PC-9 (cell line): ENCODE measurements at places on chromosomes 13 and 19. TPM values are rescaled to one million over a fixed set of nuclear protein-coding genes. Genes with fewer than 3 reads are reported as not detected.

- peaks cover 8% of the 10 kb centered on the region; the same call in 1 of the 2 replicates for H3K27me3 ChIP-seq
- DNase-seq: no peak
- no peak overlapping the region for H3K4me3 ChIP-seq
Observed at GRCh38 chr19:41699968-41700323, 8.5 kb upstream of the CEACAM5 start.

GRCh38 chr19:2627855-2628254 lies 74.6 kb downstream of the GNG7 start:
- H3K36me3 ChIP-seq: no peaks in the 10 kb centered on the region
- no peak overlapping the region for H3K4me3 ChIP-seq
- no peaks in the 10 kb centered on the region for H3K27me3 ChIP-seq
- H3K27ac ChIP-seq: peak overlapping the region; percentile 50; the same call in 1 of the 2 replicates

GRCh38 chr13:109401307-109401706 lies 385.1 kb downstream of the IRS2 start:
- H3K4me3 ChIP-seq: no peak overlapping the region
- no peak overlapping the region for H3K27ac ChIP-seq
- H3K27me3 ChIP-seq: no peaks in the 10 kb centered on the region
- DNase-seq: no peak

DNA sequence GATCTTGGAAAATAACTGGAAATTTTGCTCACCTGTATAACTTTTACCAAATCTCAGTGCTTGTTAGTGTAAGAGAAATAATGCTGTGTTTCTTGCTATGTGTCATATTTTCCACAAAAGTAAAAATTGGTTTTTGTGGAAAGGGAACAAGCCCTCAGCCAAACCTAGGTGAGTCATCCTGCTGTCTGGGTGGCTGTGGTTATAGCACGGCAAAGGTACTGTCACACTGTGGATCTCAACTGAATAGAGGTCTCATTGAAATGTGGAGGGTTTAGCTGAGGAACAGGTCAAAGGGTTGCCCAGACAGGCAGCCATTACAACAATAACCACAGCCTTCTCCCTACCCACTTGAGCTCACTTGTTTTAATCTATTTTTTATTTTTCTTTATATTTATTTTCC lies 338.8 kb upstream of the DACH1 start:
- no peaks in the 10 kb centered on the region for H3K27me3 ChIP-seq
- DNase-seq: peak; percentile 12
- H3K4me3 ChIP-seq: no peak overlapping the region
- no peaks in the 10 kb centered on the region for H3K4me1 ChIP-seq

DNA sequence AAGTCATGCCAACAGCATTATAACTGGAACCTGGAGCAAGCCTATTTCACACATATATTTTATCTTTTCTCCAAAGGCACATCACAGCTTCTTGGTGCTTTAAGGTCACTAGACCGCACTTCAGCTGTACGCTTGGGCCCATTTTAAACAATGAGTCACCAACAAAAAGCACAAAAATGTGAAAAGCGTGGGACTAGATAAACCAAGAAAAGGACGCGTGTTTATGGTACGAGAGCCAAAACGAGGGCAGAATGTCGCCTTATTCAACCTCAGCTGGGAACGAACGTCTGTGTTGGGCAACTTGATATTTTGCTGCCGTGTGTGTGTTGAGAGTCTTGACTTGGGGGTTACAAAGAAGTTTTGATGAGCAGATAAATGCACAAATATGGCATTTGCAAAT lies 9.2 kb upstream of the EHD2 start:
- H3K27ac ChIP-seq: no peak overlapping the region
- no peak overlapping the region for H3K4me3 ChIP-seq
- DNase-seq: no peak
- H3K36me3 ChIP-seq: no peaks in the 10 kb centered on the region
- no peaks in the 10 kb centered on the region for H3K27me3 ChIP-seq
- H3K4me1 ChIP-seq: no peaks in the 10 kb centered on the region

DNA sequence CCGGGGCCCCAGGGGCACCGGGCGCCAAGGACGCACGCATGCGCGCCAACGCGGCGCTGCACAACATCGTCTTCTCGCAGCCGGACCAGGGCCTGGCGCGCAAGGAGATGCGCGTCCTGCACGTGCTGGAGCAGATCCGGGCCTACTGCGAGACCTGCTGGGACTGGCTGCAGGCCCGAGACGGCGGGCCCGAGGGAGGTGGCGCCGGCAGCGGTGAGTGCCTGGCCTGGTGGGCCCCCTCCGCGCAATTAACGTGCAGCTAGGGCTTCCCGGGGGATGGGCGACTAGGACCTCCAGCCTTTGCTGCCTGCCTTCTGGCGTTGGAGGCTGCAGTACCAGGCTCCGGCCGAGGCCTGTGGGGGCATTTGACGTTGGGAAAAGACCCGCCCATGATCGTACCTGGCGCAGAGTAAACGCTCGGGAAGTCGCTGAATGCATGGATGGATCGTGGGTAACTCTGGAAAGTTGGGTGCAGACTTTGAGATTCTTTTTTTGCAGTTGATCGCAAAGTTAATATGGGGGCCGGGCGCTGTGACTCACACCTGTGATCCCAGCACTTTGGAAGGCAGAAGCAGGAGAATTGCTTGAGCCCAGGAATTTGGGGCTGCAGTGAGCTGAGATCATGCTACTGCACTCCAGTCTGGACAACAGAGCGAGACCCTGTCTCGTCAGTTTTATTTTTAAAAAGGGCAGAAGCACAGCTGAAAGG lies 7.3 kb downstream of the APC2 start:
- H3K27ac ChIP-seq: no peak overlapping the region
- H3K4me3 ChIP-seq: no peak overlapping the region
- H3K27me3 ChIP-seq: no peaks in the 10 kb centered on the region
- DNase-seq: no peak
- no peaks in the 10 kb centered on the region for H3K4me1 ChIP-seq

- no peaks in the 10 kb centered on the region for H3K36me3 ChIP-seq
- H3K27me3 ChIP-seq: no peaks in the 10 kb centered on the region
- H3K27ac ChIP-seq: no peak overlapping the region
- no peak for DNase-seq
- no peak overlapping the region for H3K4me3 ChIP-seq
- H3K4me1 ChIP-seq: no peaks in the 10 kb centered on the region
Observed at GRCh38 chr13:111171629-111172028, 56.5 kb downstream of the ARHGEF7 start.

The ZNF610 gene
- 1.8 and 2.6 TPM in 2 replicates for total RNA-seq

The ADM5 gene
- total RNA-seq: 9.5 and 14.2 TPM in 2 replicates
